ENCODE measurements at places on chromosomes 11 and 22.

GRCh38 chr22:45101515-45102227, 62.1 kb upstream of the NUP50 start:
- no peak for DNase-seq

GRCh38 chr22:19098157-19098556, 24.1 kb downstream of the DGCR2 start:
- no peak for DNase-seq

GRCh38 chr11:13105237-13105844, 96.2 kb downstream of the RASSF10 start:
- DNase-seq = no peak

DNA sequence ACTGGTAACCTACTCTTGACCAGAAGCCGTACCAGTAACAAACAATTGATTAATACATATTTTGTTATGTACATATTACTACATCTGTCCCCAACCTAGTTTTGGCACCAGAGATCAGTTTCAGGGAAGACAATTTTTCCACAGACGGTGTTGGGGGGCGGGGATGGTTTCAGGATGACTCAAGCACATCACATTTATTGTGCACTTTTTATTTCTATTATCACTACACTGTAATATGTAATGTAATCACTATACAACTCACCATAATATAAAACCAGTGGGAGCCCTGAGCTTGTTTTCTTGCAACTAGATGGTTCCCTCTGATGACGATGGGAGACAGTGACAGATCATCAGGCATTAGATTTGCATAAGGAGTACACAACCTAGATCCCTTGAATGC, 15.5 kb downstream of the DGCR8 start:
- no peak for DNase-seq

DNA sequence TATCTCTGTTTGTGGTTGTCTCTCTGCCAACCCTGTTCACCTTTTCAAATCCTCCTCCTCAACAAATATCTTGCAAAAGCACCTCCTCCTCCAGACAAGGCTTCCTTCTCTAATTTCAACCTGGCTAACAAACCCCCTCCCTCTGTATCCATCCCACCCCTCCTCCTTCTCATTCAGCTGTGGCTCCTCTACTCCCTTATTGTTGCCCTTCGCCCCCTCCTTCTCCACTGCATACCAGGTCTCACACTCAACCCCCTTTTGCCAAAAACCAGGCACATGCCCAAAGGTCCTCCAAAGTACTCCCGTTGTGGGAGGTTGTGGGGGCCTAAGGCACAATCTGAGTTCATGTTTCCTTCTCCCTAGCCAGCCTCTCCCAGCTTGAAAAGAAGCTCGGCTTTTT, 110.6 kb downstream of the JRKL start:
- DNase-seq = no peak

DNA sequence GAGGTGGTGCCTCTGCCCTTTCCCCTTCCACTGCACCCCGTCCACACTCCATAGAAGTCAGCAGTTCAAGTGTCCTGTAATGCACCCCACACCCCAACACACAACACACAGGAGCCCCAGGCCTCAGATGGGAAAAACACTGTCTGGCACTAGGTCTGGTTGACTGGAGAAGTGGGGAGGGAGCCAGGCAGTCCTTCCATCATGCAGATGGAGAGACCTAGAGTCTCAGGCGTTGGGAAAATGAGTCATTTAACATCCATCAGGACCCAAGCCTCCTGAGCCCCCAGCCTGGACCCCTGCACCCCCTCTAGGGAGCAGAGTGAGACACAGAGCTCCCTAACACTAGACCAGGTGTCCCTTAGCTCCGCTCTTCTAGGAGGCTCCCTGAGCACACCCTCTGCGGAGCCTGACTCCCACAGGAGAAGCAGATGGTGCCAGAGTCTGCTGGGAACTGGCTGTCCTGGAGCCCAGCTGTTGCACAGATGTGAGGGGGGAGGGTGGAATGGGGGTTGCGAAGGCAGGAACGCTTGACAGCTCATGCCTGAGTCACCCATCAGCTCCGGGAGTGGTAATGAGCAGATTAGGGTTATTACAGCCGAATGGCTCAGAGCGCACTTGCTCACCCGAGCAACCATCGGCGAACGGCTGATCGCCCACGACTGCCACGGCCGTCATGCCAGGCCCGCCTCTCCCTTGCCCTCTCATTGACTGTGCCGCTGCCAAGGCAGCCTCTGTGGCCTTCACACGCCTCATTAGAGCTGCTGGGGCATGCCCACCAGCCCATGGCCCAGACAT, 22.1 kb upstream of the SYT7 start:
- DNase-seq = no peak

Measured in LNCaP clone FGC (cell line).